ENCODE measurements at places on chromosomes 3 and 15. TPM values are rescaled to one million over a fixed set of nuclear protein-coding genes. Genes with fewer than 3 reads are reported as not detected.
A peak's percentile ranks its signal among the peaks of the same experiment; 100 is the strongest.

Gene IGSF10
- 1.6 TPM for total RNA-seq

Gene KCNAB1
- 1.2 TPM for total RNA-seq

Gene RTF1
- total RNA-seq = 26.4 TPM

Gene ITGB5
- 69.6 TPM for total RNA-seq

Gene SERINC4
- 0.16 TPM for total RNA-seq

Gene OR5H2
- not detected for total RNA-seq

Gene CCR2
- 3.4 TPM for total RNA-seq

Gene RABL3
- total RNA-seq = 23.0 TPM

Gene SLC38A3
- total RNA-seq = 0.29 TPM

DNA sequence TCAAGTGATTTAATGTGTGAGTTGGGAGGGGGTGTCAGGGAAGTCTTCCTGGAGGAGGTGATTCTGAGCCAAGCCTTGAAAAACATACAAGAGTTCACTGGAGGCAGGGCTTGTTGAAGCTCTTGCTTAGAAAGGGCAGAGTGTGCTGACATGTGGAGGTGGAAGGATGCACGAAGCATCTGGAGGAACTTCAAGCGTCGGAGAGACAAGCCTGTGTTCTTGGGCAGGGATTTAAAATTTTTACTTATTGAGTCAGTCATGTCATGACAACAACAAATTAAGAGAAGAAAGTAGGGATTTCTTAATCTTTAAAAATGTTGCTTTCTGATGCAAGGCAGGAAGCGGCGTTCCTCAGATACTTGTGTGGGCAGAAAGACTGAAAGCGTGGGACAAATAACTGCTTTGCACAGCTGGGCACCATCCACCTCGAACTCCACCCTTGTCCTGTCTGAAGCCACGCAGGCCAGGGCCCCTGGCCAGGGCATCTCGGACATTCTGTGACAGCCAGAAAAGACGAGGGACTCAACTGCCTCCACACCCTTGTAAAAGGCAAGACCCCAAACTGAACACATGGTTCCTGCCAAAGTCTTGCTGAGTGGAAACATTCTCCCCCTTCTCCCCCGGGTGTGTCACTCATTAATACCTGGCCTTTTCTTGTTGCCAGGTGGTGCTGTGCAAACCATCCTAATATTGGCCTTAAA is 6.9 kb upstream of the IL16 start:
- DNase-seq = no peak

- no peak for DNase-seq
Observed at GRCh38 chr15:49507261-49507660, 84.2 kb downstream of the FGF7 start.

- peak; percentile 40 for DNase-seq
Observed at GRCh38 chr3:169389211-169389924, 274.1 kb downstream of the MECOM start.

GRCh38 chr3:88010810-88011209 is 48.0 kb downstream of the CGGBP1 start:
- no peak for DNase-seq

GRCh38 chr3:195181741-195182469 is 89.1 kb downstream of the XXYLT1 start:
- no peak for DNase-seq

DNA sequence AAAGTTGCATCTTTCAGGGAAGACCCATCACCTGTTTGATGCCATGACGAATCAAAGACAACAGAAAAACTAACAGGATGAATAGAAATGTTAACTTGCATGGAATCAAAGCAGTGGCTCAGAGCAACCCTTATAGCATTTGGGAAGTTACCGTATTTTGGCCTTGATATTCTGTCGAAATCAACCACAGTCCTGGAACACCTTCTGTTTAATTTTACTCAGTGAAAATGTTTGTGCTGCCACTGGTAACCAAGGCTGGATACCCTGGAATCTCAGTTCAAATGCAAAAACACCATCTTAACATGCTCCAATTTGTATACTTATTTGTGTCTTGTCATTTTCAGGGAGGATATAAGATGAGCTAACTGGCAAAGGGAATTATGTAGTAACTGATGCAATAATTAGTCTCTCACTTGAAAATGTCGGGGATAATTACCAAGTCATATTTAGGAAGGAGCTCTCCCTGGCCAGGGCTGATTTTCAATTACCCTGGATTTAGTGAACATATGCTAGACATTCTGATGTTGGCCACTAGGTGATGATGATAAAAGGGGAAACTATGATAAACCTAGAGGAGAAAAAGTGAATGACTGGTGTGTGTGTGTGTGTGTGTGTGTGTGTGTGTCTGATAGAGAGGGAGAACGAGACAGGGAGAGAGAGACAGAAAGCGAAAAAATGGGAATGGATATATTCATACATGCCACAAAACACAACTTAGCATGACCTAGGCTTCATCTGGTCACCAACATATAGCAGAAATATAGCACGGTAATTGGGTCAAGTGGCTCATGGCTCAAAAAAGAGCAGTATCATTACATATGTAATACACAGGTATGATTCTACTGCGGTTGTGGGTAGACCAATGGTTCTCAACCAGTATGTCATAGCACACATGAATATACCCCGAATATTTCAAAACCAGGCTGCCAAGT is 19.0 kb upstream of the PRICKLE2 start:
- no peak for DNase-seq

GRCh38 chr15:69604072-69604411 is 151.4 kb downstream of the RPLP1 start:
- no peak for DNase-seq

GRCh38 chr3:176362191-176362731 is 835.0 kb downstream of the TBL1XR1 start:
- no peak for DNase-seq

- DNase-seq = peak; percentile 57
Observed at GRCh38 chr3:87082796-87083440, 92.0 kb upstream of the VGLL3 start.

GRCh38 chr15:22839046-22839695 is 705 bp downstream of the NIPA2 start:
- no peak for DNase-seq
